ENCODE measurements at places on chromosomes 5 and 9.

DNA sequence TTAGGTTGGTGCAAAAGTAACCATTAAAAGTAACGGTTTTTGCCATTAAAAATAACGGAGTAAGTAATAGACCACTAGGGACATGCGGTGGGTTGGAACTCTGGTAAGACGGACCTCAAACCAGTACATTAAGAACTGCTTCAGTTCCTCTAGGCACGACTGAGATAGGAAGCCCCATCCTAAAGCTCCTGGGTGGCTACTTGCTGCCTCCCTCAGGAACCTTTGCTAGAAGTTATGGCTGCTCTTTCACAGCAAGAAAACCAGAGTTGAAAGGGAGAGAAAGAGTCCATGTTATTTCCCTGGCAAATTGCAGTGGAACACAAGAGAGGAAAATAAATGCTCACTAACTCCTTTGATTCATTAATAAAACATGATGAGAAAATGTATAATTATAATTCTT lies 47.6 kb downstream of the MCTP1 start:
- DNase-seq, result no peak

DNA sequence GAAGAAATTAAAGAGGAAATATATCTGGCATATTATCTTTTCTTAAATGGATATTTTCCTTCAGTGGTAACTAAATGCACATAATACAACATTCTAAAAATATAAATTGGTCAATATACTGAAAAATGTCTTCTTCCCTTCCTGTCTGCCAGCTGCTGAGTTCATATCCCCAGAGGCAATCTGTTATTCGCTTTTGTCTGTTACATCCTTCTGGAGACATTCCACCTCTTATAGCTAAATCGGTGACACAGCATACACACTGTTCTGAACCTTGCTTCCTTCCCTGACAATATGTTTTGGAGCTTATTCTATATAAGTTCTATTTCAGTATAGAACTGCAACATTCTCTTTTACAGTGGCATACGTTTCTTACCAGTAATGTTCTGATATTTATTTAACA lies 147.8 kb downstream of the TENT4A start:
- DNase-seq, result no peak

GRCh38 chr9:114552706-114553105 lies 34.9 kb upstream of the ATP6V1G1 start:
- DNase-seq, result no peak

GRCh38 chr9:2016408-2017330 lies 1.5 kb downstream of the SMARCA2 start:
- DNase-seq, result peak; percentile 74

GRCh38 chr9:9002826-9003583 lies 1203.4 kb upstream of the DMAC1 start:
- no peak for DNase-seq

- DNase-seq, result no peak
Measured at GRCh38 chr9:28648723-28649122, 1075.4 kb upstream of the C9orf72 start.

- no peak for DNase-seq
Measured at GRCh38 chr5:57710126-57710525, 227.5 kb upstream of the ACTBL2 start.

- DNase-seq, result no peak
Measured at GRCh38 chr5:73250645-73251044, 77.7 kb downstream of the TMEM174 start.

- DNase-seq, result no peak
Measured at GRCh38 chr9:962023-962422, 14.4 kb upstream of the DMRT3 start.

DNA sequence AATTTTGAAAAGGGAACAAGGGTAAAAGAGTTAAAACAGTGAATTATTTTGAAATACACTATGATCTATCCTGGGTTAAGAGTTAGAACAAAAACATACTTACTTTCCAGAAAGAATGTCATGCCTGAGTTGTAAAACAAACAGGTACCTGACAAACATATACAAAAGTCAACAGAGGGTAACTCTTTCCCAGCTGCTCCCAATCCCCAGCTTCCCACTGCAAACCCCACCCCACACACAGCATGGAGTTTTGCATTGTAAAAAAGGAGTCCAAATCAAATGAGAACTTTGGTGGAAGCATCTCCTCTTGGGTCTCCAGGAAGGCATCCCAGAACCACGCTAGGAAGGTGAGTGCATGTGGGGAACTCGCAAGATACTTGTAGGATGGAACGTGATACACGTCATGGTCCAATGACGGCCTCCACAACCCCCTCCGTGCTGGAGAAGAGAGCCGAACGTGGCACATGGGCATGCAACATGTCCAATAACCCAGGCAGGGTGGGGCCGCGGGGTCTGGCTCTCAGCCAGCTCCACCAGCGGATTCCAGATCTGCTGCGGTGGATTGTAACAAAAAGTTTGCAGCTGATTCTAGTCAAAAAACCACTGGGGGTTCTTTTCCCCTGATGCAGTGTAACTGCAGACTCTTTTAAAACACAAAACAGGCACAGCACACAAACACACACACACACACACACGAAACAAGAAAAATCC lies 55.8 kb downstream of the EPB41L4B start:
- DNase-seq, result peak; percentile 29

DNA sequence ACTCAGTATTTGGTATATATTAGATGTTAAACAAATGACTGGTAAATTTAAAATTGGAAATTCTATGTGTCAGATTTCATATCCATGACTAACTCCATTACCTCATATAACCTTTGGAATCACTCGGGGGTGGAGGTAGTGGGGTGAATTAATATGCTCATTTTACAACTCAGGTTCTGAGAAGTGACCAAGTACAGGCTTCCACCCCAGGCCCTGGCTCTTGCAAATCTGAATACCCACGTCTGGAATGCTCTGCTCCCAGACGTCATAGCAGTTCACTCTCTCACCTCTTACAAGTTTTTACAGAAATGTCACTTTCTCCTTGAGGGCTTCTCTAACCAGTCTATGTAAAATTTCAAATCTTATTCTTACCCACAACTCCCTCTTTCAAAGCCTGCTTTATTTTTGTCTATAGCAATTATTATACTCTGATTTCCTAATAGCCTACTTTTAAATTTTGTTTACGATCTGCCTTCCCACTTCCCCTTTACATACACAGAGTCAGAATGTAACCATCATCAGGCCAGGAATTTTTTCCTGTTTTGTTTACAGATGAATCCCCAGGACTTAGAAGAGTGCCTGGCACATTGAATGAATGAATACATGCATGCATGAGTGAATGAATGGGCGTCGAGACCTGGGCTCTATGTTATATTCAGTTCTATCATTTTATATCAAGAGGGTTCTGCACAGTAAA lies 134.1 kb upstream of the IFNE start:
- peak; percentile 49 for DNase-seq

- DNase-seq, result no peak
Measured at GRCh38 chr9:92520837-92521236, 15.0 kb downstream of the ECM2 start.

- DNase-seq, result no peak
Measured at GRCh38 chr9:114378016-114378415, 9.8 kb downstream of the AKNA start.

GRCh38 chr5:111379391-111379816 lies 132.9 kb downstream of the STARD4 start:
- DNase-seq, result no peak

DNA sequence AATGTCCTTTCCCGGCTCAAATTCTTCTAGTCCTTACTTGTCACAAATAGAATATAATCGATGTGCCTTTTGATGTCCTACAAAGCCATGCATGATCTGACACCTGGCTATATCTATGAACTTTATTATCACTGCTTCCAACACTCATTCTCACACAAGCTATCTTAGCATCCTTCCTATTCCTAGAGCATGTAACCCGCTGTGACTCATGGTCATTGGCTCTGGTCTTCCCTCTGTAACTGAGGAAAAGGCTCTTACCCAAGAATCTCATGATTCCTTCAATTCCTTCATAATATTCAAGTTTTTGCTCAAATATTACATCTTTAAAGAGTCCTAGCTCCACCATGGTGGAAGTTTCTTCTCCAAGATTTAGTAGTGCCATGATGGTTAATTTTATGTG lies 480.0 kb upstream of the PAPPA start:
- peak; percentile 22 for DNase-seq

GRCh38 chr5:1564182-1564748 lies 40.5 kb upstream of the LPCAT1 start:
- no peak for DNase-seq

GRCh38 chr5:14286007-14286406 lies 142.9 kb downstream of the TRIO start:
- no peak for DNase-seq

GRCh38 chr9:121499427-121500164 lies at the start of gene GGTA1:
Gene GGTA1 (minus strand): TSS chr9:121499844. CDS start chr9:121467922, 31,922 bp downstream.
- DNase-seq, result peak; percentile 55

DNA sequence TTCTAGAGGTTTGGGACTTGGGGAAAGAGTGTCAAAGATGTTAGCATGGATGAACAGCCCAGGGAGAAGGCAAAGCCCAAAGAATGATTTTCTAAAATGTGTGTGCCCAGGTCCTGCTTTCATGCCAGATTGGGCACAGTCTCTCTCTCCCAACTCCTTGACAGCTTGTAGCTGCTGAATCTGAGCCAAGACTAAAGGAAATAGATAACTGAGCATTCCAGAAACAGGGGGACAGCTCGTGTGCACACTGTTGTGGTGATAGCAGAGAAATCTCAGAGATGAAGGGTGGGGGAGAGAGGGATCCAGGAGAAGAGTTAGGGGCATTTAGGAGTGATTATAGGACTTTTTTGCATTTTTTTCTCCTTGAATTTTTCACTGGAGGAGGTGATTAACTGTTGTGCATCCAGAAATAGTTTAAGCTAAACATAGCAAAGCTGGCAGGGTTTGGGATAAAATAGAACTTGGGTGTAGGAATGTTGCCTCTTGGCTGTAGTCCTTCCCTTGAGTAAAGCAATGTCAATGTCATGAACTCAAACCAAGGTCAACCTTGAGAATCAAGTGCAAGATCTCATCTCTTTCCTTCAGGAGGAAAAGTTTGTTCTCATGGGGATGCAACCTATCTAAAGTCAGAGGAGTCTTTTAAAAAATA lies 245.9 kb downstream of the SH3GL2 start:
- DNase-seq, result no peak

DNA sequence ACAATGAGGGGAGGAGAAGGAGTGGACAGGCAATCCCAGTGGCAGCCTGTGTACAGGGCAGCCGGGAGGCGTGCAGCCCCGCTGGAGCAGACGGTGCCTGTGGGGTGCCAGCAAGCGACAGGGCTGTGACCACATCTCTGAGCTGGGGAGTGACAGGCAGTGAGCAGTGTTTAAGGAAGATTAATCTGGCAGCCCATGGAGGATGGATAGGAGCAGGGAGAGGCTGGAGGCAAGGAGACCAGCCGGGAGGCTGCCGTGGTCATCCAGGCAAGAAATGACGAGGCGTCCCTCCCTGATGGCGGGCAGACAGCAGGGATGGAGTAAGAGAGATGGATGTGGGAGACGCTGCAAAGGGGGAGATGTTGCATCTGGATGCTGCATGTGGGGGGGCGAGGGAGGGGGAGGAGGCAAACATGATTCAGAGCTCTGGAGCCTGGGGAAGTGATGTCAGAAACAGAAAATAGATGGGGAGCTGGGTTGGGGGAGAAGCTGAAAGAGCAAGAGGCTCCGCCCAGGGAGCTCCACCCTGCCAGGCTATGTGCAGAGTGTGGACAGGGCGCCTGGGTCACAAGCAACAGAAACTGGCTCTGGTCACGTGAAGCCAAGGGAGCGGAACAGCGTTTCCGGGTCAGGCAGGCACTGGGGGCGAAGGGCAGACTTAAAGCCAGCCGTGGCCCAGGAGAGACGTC lies 12.6 kb downstream of the UNC5A start:
- DNase-seq, result peak; percentile 81

DNA sequence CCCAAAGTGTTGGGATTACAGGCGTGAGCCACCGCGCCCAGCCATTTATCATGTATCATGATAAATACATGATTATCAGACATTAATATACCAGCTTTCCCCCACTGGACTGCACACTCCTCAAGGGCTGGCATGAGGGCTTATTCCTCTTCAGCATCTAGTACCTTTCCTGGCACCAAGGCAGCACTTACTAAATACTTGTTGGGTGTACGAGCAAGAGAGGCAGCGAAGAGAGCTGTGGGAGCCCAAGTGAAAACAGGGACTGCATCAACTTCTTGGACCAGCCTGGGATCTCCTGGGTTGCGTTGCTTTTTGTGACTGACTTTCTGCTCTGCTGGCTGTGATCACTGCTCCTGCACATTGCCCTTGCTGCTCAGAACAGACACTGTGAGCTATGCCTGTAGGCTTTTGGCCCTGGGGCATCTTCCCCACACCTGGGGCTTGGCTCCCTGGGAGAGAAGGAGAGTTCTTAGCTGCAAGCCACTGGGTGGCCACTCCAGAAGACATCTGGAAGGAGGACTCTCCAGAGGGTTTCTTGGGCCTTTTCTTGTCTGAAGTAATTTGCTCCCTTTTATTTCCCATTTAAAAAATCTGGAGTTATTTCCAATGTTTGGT lies 224.3 kb downstream of the NR3C1 start:
- no peak for DNase-seq

GRCh38 chr5:56692359-56693219 lies 122.8 kb upstream of the MAP3K1 start:
- no peak for DNase-seq

- no peak for DNase-seq
Measured at GRCh38 chr9:125998837-125999503, 251.8 kb downstream of the PBX3 start.

DNA sequence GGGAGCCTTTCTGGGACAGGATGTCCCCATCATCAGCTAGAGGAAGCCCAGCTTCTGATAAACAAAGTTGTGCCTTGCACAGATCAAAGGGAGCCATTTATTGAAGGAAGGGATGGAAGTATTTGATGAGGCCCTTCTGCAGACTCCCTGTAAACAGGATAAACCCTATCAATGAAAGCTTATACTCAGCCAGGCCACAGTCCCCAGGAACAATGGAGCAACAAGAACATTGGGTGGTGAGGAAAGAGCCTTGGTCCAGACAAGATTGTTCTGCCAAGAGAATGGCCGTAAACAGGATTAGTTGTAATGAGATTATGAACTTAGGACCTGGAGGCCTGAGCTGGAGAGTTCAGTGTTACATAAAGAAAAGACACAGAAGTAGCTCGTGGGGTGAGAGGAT lies 40.5 kb upstream of the LIFR start:
- no peak for DNase-seq

- DNase-seq, result no peak
Measured at GRCh38 chr5:59115345-59115744, 532.5 kb downstream of the RAB3C start.

DNA sequence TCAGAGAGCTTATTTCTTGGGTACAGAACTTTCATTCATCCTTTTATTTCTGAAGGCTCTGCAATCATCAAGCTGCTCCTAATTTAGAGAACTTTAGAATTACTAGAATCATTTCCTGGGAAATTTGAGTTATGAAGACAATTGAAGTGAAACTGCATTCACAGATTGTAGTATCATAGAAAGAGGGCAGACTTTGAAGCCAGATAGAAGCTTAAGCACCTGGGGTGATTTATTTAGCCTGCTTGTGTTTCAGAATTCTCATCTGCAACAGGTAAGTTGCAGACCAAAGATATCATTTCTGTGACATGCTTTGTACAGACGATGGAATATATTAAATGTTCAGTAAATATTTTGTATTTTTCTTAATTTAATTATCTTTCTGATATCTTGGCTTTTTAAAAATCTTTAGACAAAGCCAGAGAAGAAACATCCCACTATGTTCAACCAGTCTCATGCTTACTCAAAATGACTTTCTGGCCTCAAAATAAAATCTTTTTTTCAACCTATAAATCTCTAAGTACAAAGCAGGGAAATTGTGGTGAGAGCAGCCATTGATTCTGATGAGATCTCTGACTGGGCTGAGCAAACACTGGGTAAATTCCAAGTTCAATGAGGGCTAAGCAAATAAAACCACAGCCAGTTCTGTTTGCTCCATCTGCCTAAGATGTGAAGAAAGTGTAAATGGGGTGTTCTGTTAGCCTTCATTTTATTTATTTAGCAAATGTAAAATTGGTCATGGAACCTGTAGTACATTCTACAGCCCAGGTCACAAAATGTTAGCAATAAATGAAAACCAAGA lies 264.7 kb upstream of the CCNG1 start:
- no peak for DNase-seq

Measured in SW480 (cell line).